Naive B cell (primary cell): ENCODE measurements at places on chromosomes 5 and 9. TPM values are rescaled to one million over a fixed set of nuclear protein-coding genes. Genes with fewer than 3 reads are reported as not detected.

Gene TMC1
- polyA plus RNA-seq = not detected

Gene DNAJC18
- 4.8 TPM for polyA plus RNA-seq

Gene IFNB1
- polyA plus RNA-seq = not detected

Gene RNF183
- not detected for polyA plus RNA-seq

DNA sequence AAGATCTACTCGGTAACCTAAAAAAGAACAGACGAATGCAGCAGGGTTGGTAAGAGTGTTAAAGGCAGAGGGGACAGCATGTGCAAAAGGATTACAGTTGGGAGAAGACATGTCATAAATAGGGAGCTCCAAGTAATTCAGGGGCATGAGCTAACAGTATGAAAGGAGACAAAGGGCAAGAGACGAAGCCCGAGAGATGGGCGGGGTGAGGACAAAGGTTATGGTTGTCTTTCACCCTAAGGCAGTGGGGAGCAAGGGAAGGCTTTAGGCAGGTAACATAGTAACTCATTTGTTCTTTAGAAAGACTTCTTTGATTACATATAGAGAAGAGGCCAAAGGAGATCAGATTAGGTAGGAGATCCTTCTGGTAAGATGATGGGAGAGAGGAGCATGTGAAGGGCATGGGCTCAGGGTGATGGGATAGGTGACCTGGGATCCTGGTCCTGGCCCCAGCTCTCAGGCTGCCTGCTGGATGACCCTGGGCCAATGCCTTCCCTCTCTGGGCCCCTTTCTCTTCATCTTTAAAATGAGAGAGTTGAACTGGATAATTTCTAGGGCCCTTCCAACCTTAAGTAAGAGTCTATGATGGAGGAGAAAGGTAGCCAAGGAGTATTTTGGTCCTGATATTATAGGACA lies 19.5 kb downstream of the MORN5 start:
- DNase-seq = no peak
- H3K36me3 ChIP-seq = no peaks in the 10 kb centered on the region
- H3K27ac ChIP-seq = no peak overlapping the region
- no peaks in the 10 kb centered on the region for H3K4me1 ChIP-seq

DNA sequence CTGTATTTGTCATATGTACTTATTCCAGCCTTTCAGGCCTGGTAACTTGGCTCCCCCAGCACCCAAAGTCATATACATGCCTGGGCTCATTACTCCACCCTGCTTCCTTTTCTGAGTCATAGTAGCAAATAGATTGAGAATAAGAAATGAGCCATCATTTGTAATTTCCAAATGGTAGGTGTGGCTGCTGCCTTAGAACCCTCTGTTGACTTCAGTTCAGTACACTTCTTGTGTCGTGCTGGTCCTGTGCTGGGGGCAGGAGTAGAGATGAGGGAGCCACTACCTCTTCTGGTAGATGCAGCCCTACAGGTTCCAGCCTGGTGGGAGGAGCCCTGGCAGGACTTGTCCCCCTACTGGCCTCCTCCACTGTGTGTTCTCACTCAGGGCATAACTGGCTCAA lies 11.1 kb downstream of the GM2A start:
- DNase-seq = no peak
- peaks cover 41% of the 10 kb centered on the region for H3K4me1 ChIP-seq
- H3K27ac ChIP-seq = peak overlapping the region; percentile 87
- H3K36me3 ChIP-seq = peaks cover 43% of the 10 kb centered on the region

DNA sequence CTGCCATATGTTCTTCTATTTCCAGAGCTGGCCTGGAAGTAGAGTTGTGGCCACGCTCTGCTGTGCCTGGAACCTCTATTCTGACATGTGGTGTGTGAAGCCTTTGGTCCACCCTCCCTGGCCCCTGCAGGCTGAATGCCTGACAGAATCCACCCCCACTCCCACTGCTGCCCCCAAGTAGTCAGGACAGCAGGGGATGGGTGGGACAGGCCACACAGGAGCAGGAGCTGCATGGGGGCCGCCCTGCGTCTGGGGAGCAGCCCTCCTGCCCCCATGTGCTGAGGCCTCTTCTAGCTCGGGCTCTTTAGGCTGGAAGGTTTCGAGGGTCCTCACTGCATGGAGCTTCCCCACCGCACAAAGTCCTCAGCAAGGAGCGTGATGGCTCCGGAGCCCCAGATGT lies 32.6 kb upstream of the IRX4 start:
- no peak for DNase-seq
- H3K4me1 ChIP-seq = no peaks in the 10 kb centered on the region
- no peak overlapping the region for H3K4me3 ChIP-seq
- no peak overlapping the region for H3K27ac ChIP-seq

DNA sequence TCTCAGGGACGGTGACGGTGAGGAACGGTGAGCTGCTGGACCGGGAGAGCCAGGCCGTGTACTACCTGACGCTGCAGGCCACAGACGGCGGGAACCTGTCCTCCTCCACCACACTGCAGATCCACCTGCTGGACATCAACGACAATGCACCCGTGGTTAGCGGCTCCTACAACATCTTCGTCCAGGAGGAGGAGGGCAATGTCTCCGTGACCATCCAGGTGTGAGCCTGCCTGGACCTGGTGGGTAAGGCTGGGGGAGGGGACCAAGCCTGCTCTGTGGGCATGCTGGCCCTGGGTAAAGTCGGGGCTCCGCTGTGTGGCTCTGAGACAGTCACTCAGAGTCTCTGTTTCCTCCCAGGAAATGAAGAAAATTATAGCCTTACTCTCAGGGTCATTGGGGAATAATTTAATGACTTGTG lies 29.3 kb downstream of the CDHR2 start:
- H3K27ac ChIP-seq = no peak overlapping the region
- no peaks in the 10 kb centered on the region for H3K27me3 ChIP-seq
- no peak overlapping the region for H3K4me3 ChIP-seq
- no peaks in the 10 kb centered on the region for H3K36me3 ChIP-seq
- H3K4me1 ChIP-seq = peaks cover 6% of the 10 kb centered on the region

GRCh38 chr5:140223567-140223966 lies 48.6 kb downstream of the CYSTM1 start:
- no peaks in the 10 kb centered on the region for H3K27me3 ChIP-seq
- DNase-seq = no peak
- H3K4me3 ChIP-seq = no peak overlapping the region

DNA sequence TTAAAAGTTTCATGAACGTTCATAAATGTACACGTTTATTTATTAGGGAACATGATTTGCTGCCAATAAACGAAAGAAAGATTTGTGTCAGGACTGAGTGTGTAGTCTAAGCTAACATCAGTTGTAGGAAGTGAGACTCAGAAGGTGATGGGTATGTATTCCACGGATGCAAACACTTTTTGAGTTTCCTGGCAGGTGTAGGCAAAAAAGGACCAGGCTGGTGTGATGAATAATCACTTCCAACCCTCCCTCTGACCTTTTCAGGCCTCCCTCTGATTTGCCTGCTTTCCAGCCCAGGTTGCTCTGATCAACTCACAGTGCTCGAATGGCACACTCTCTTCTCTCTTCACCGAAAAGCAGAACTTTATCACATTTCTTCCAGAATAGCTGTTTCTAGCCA lies 51.8 kb downstream of the BASP1 start:
- H3K27ac ChIP-seq = peak overlapping the region; percentile 77
- DNase-seq = no peak
- no peak overlapping the region for H3K4me3 ChIP-seq
- H3K4me1 ChIP-seq = peaks cover 50% of the 10 kb centered on the region
- no peaks in the 10 kb centered on the region for H3K36me3 ChIP-seq
- no peaks in the 10 kb centered on the region for H3K27me3 ChIP-seq

DNA sequence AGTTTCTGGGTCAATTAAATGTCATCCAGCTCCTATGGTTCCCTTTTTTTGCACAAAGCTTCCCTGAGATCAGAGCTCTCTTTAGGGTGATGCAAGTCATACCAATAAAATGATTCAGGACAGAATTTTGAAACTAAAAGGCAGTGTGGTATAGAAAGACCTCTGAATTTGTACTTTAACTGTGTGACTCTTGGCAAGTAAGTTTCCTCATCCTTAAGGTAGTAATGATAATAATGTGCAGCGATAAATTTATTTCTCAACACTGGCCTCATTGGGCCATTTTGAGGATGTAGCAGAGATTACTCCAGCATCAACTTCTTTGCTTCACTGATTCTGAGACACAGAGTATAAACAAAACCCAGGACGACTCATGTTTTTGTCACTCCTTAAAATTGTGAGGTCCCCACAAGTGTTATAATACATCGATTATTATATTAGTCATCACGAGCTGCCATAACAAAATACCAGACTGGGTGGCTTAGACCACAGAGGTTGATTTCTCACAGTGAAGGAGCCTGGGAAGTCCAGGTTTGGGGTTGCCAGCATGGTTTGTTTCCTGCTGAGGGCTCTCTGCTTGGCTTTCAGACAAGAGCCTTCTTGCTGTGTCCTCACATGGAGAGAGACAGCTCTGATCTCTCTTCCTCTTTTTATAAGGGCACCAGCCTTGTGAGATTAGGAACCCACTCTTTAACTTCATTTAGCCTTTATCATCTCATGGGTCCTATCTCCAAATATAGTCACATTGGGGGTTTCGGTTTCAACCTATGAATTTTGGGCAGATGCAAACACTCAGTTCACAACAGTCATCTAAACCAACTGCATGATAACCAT lies 293.0 kb downstream of the ZNF608 start:
- peak overlapping the region; percentile 65 for H3K4me3 ChIP-seq
- peak overlapping the region; percentile 72 for H3K27ac ChIP-seq
- H3K27me3 ChIP-seq = no peaks in the 10 kb centered on the region
- peak; percentile 59 for DNase-seq
